ENCODE measurements at places on chromosomes 1 and 21.

DNA sequence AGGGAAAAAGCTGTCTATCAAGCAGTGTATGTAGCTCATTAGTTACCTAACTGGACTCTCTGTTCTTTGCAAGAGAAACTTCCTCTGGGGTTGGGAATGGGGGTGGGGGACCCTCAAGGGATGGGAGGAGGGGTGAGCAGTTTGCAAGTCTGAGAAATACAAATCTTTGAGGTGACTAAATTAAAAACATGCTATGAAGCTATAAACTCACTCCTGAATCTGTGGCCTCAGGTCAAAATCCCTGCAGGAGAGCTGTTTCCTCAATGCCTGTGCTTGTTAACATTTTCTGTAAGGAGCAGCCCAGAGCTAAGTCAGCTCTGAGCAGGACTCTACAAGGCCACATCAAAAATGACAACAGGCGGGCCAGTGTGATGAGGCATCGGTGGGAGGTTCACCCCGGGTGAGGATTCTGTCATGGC lies 32.8 kb upstream of the PTPRC start:
- no peak for DNase-seq

- no peak for DNase-seq
Measured at GRCh38 chr1:84830136-84830535, 62.9 kb downstream of the LPAR3 start.

GRCh38 chr1:26529655-26530409 lies at the start of gene RPS6KA1:
TSS of gene RPS6KA1 (plus strand) at chr1:26529761. CDS start at chr1:26529921, 160 bp downstream.
- peak; percentile 60 for DNase-seq

GRCh38 chr1:223842784-223843183 lies 3.0 kb downstream of the TP53BP2 start:
- no peak for DNase-seq

- no peak for DNase-seq
Measured at GRCh38 chr21:38175306-38175705, 81.5 kb upstream of the KCNJ15 start.

- DNase-seq, result no peak
Measured at GRCh38 chr1:64920941-64921589, 45.3 kb downstream of the JAK1 start.

DNA sequence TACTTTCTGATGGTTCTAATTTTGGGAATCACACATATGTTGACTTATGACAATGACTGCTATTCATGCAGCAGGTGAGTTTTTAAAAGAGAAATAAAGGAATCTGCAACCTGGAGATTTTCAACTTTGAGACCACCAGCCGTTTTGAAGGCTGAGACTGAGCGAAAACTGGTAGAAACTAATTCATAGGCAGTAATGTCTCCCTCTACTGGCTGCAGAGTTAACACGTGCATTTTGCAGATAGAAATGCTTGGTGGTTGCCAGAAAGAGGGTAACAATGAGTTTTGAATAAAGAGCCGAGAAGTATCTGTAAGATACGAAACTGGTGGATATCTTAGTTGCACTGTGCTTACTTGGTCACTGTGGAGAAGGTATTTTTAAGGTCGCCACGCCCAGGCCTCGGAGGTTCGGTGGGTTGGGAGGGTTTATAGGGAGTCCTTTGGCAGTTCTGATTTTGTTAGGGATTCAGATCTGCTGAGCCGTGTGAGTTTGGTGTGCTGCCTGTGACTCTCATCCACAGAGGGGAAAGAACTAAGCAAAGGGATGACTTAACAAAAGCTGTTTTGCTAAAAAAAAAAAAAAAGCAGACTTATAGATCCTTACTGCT lies 83.0 kb downstream of the RYR2 start:
- DNase-seq, result peak; percentile 11

DNA sequence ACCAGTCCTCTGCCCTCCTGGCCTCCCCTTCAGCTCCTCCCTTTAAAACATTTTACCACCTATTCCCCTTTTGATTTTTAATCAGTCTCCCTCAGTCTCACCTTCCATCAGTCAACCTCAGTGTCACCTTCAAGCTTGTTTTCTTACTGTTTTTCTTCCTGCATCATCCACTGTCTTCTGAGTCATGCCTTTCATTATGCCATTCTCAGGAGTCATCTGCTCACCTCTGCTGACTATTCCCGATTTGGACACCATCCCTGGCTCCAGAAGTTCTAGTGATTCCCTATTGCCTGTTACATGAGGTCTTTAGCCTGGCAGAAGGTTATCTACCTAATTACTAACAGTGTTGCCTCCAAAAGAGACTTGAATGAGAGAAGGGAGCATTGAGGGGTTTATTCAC lies 23.9 kb downstream of the NFASC start:
- no peak for DNase-seq

DNA sequence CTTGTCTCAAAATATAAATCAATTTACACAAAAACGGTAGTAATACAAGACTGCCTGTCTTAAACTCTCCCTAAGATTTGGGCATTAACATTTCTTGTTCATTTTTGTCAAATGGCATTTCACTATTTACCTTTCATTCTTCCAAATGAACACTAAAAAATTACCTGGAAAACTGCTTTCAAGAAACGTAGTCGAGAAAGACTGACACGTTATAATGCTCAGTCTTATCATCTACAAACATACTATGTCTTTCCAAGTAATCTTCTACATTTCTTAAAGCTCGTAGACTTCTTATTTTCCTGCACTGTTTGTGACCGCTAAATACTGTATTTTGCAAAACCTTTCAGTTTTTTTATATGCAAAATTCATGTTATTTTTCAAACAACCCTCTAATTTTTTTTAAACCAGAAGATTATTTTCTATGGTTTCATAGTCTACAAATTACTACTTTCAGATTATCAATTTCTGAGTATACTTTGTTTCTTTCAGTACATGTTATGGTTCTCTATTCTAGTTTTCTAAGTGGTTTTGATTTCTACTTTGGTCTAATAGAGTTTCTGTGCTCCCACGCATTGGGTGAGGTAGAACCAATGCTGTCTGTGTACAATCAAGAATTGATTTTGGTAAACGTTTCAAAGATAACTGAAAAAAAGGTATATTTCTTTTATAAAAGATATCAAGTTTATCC lies 336.4 kb downstream of the SMYD3 start:
- no peak for DNase-seq

DNA sequence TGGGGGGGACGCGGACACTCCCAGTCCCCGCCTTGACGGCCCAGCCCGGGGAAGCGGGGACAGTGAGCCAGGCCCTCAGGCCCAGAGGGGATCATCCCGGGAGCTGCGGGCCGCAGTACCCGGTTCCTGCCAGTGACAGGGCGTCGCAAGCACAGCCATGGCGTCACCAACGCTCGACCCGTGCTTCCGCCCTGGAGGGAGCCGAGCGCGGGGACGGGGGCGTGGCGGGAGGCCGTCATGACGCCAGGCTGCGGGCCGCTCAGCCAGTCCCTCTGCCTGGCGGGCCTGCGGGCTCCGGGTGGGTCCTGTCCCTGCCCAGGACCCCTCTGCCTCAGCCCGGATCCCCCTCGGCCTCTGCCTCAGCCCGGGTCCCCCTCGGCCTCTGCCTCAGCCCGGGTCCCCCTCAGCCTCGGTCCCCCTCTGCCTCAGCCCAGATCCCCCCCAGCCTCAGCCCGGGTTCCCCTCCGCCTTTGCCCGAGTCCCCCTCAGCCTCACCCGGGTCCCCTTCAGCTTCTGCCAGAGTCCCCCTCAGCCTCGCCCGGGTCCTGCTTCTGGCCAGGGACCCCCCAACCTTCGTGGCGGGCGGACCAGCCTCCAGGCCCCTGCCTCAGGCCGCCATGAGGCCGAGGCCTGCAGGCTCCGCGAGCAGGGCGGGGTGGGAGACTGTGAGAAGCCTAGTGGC lies 2.3 kb upstream of the SLC2A5 start:
- DNase-seq, result no peak

- no peak for DNase-seq
Measured at GRCh38 chr1:1629430-1630190, 2.4 kb upstream of the MMP23B start.

GRCh38 chr1:16053781-16054502 lies 10.4 kb downstream of the CLCNKB start:
- DNase-seq, result no peak

DNA sequence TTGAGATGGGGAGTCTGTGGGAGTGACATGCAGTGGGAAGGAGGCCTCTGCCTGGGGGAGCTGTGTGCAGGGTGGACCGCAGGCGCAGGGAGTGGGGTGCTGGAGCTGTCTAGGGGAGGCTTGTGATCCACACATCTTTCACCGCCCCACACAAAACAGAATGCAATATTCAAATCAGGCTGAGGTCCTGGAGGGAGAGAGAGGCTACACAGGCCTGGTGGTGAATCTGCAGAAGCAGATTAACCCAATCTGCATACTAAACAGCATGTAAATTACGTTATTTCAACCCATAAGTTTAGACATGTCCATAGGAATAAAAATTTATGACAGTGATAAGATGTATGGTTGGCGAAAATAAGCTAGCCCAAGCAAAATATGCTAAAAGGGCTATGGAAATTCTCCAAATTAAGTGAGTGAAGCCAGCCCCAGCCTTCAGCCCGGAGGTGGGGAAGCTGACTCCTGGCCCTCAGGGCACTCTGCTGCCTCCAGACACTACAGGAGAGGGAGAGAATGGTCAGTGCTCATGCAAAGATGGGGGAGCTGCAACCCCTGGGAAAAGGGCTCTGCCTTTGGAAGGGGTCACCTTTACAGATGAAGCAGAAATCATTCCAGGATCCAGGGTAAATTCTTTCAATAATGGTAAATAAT lies 156.2 kb upstream of the CTTNBP2NL start:
- DNase-seq, result no peak

DNA sequence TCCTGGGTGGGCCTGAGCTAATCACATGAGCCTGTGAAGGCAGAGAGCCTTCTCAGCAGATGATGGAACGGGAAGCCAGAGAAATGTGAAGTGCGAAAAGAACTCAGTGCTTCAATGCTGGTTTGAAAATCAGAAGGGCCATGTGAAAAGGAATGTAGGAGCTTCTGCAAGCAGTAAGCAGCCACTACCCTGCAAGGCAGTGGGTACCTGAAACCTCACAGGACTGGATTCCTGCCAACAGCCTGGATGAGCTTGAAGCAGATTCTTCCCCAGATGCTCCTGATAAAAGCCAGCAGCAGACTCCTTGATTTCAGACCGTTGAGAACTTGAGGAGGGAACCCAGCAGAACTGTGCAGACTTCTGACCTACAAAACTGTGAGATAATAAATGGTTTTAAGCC lies 158.6 kb downstream of the SYT2 start:
- no peak for DNase-seq

GRCh38 chr21:45983981-45984551 lies 2.5 kb downstream of the COL6A1 start:
- no peak for DNase-seq

- DNase-seq, result no peak
Measured at GRCh38 chr1:168468822-168469221, 75.0 kb downstream of the XCL2 start.

DNA sequence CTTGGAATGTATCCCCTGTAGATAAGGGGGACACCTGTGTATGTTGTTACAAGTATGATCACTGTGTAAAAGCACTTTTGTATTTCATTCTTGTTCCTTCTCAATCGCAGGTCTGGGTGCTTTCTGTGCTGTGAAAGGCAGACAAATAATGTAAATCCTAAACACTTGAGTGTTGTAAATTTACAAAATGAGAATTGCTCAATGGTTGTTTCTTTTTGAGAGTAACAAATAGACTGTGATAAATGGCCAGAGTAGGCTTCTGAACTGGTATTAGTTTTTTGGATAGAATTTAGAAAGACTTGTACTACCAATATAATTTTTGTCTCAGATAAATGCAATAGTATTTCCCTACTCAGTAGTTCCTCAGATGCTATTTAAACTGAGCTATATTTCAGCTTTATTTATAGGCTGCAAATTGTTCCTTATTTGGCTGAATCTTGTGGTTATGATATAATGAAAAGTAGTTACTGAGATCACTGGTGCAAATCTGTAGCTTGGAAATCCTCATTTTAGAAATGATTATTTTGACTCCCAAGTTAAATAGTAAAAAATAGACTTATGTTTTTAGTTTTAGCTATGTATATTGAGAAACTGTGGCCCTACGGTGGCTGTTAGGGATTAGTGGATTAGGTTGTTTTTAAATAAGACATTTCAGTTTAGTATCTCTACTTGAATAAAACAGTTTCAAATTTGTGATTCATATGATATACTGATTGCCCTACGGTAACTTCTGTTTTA lies 9.2 kb downstream of the BACH1 start:
- no peak for DNase-seq

GRCh38 chr1:183283286-183283685 lies 97.2 kb downstream of the LAMC2 start:
- DNase-seq, result no peak

- DNase-seq, result no peak
Measured at GRCh38 chr1:185046668-185047067, 1.3 kb downstream of the RNF2 start.

GRCh38 chr1:63642901-63643300 lies 49.7 kb downstream of the PGM1 start:
- no peak for DNase-seq

DNA sequence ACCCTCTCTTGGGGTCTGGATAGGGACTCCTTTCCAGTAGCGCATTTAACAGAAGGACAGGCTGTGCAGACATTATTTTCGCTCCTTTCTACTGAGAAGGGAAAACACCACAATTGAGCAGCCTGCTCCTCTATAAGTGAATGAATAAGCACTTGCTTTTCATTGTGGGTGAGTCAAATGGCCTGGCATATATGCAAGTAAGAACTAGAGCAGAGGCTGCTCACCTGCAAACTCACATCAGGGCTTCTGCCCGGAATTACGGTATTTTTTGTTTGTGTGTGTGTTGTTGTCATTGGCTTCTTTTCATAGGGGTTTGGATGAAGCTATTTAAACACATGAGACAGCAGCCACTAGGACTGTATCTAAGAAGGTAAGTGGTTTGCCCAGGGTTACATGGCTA lies 200.1 kb upstream of the CAMK1G start:
- DNase-seq, result no peak

GRCh38 chr1:68173936-68174737 lies 58.2 kb downstream of the WLS start:
- DNase-seq, result no peak

- no peak for DNase-seq
Measured at GRCh38 chr1:37506740-37507139, 7.8 kb downstream of the MEAF6 start.

All from NCI-H1436 (cell line).